Glomerular endothelial cell (primary cell): ENCODE measurements at places on chromosomes 7 and 10. TPM values are rescaled to one million over a fixed set of nuclear protein-coding genes. Genes with fewer than 3 reads are reported as not detected.

- DNase-seq, result no peak
Measured at GRCh38 chr7:20858951-20859350, 72.3 kb upstream of the SP8 start.

- DNase-seq, result no peak
Measured at GRCh38 chr7:23211589-23211988, 29.7 kb downstream of the NUP42 start.

DNA sequence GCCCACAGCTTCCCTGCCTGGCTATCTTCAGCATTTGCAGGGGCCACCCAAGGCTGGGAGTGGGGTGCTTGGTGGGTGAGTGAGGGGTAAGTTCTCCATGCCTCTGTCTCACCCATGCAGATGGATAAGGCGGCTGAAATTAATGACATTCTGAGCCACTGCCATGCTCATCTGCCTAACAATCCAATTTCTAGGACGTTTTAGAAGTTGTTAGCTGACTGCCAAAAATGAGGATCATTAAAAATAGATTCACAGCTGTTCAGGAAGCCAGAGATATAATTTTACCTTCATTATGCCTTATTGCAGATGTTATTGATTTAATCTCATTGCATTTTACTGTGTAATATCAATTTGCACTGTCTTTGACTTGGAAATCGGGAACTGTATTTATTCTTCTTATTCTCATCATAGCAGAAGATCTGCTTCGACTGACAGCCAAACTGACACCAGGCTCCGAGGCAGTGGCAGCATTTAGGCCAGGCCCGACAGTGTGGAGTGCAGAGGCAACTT, 334.4 kb upstream of the NPVF start:
- no peak for DNase-seq

DNA sequence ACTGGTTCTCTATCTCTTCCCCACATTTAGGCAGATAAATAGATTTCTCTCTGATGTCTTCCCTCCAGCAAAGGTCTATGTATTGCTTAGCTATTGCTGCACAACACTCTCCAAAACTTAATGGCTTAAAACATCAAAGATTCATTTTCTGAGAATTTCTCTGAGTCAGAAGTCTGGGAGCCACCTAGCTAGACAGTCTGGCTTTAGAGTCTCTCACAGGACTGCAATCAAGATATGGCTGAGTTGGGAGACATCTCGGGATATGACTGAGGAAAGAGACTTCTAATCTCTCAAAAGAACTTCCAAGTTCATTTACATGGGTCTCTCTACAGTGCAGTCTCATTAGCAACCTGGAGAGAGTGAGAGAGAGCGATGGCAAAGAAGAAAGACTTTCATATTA, 553.6 kb upstream of the GHITM start:
- DNase-seq, result no peak

- DNase-seq, result no peak
Measured at GRCh38 chr10:27355918-27356573, 115.4 kb upstream of the ACBD5 start.

- DNase-seq, result no peak
Measured at GRCh38 chr7:42233171-42233570, 3.8 kb downstream of the GLI3 start.

- no peak for DNase-seq
Measured at GRCh38 chr7:156929789-156930539, 19.5 kb upstream of the NOM1 start.

GRCh38 chr7:17600340-17600752, 301.9 kb downstream of the AHR start:
- DNase-seq, result peak; percentile 33

Gene OR2A1
- total RNA-seq, result not detected in 2 replicates

Gene ADCY1
- 0.35 and 0.87 TPM in 2 replicates for total RNA-seq

Gene VPS37D
- 2.8 and 6.9 TPM in 2 replicates for total RNA-seq

Gene MALRD1
- total RNA-seq, result not detected in 2 replicates

Gene TAS2R3
- 0.35 TPM in 1 of 2 replicates, not detected in the other for total RNA-seq

Gene CDH23
- total RNA-seq, result not detected in 2 replicates
